ENCODE measurements at places on chromosomes 16 and 17.

DNA sequence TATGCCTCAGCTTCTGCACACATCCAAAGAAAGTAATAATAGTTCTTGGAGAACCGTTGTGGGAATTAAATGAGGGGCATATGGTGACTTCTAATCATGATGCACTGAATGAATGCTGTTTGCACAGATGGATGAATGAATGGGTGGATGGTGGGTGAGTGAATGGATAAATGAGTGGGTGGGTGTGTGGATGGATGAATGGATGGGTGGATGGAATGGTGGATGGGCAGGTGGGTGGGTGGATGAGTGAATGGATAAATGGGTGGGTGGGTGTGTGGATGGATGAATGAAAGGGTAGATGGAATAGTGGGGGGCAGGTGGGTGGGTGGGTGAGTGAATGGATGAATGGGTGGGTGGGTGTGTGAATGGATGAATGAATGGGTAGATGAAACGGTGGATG, 44.9 kb upstream of the FOXF1 start:
- DNase-seq: no peak

DNA sequence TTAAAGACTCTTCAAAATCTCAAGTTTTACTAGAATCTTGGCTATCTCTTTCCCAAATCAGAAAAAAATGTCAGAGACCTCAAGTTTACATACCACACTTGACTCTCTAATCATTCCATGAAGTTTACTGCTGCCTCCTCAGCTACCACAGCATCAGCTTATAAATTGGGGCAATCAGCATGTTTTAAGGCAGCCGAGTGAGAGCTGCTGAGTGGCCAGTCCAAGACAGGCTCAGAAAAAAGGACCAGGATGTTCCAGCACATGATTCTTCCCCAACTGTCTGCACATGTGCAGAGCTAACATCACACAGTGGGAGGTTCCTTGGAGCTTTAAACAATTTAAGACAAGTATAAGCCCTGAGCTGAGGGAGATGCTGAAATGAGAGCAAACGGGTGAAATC, 140.6 kb upstream of the NUDT7 start:
- no peak for DNase-seq

DNA sequence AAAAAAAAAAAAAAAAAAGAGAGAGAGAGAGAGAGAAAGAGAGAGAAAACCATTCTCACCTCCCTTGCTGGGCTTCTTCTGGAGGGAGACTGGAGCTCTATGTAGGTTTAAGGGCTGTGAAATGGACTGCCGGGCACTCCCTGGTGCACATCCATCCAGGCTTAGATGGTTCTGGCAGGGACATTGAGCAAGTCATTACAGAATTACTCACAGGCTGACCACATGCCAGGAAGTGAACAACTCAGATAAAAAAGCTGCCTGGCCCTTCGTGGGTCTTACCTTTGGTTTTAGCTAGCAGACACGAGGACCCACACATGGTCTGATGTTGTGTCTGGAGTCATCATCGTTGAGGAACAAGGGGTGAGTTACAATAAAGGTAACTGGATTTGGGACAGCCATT, 847.4 kb upstream of the EEF2KMT start:
- no peak for DNase-seq

GRCh38 chr17:4492721-4493561, 5.7 kb upstream of the SPNS2 start:
- peak; percentile 68 for DNase-seq

DNA sequence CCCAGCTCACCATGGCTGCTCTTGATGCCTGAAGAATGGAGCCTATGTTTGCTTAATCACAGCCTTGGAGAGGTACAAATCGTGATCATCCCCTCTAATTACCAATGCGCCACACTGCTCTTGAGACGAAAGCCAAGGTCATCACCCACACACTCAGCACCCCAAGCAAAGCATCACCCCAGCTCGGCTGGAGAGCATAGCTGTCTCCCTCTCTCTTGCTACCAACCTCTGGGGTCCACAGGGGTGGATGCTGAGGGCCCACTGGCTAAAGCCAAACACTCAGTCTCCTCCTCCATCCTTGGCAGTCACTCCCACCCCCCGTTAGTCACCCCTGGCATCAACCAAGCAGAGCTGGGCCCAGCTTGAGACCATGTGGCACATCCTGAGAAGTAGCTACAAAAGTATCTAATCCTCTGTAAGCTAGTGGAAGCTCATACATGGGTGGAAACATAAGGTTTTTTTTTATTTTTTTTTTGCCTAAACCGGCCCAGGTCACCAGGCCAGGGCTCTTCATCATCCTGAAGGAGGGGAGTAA, 44.8 kb downstream of the PIMREG start:
- no peak for DNase-seq

DNA sequence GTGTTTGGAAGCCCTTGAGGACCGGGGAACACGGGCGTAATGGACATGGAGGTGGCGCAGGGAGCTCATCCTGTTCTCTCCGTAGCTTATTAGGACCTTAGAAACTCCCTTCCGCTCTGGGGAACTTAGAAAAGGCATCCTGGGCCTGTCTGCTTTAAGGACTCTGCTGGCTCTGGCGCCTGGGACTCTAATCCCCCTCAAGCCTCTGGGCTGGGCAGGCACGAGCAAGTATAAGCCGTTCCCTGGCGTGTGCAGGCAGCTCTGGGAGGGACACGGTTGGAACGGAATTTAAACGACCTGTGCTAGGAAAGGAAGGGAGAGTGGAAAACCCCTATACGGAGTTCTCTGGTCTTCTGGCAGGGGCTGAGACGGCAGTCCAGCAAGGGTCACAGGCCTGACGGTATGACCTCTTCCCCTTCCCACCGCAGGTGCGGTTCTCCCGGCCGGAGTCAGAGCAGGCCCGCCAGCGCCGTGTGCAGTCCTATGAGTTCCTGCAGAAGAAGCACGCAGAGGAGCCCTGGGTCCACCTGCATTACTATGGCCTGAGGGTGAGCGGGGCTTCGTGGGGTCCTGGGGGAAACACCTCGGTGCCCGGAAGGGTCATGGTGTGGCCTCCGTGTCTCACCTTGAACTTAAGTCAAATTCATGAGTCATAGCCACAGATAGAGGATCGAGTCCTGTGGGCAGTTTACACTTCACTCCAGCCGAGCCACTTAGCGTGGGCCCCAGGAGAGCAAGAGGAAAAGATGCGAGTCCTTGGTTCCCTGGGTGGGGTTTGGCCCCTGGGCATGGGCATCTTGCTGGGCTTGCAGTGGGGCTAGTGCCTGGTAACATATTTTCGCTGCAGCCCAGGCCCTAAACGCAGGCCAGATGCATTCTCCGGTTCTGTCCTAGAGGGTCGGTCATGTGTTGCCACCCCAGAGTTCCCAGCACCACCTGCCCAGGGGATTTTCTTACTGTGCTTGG, 17.7 kb downstream of the POLR3E start:
- DNase-seq: no peak

GRCh38 chr17:33981711-33982601, 273.1 kb upstream of the CCL2 start:
- peak; percentile 3 for DNase-seq

DNA sequence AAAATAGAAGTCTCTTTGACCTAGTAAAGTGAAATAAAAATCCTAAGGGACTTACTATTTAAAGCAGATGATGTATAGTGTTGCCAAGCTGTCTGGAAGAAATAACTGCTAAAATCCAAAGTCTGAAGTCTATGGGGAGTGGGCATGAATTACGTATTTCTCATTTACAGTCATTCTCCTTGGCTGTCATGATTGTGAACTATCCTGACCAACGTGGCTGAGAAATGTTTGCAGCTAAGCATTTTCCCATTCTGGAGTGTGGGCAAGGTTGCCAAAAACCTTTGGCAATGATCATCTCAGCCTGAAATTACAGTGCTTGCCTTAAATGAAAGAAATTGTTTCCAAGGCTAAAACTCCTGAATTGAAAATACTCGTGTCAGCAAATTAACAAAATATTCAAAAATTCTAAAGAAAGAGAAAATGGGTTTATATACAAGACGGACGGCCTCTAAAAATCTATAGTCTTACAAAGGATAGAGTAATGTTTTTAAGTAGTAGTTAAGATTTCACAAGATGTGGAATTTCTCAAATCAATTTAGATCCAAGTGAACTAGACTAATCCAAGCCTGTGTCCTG, 77.0 kb downstream of the CACNG1 start:
- DNase-seq: no peak

DNA sequence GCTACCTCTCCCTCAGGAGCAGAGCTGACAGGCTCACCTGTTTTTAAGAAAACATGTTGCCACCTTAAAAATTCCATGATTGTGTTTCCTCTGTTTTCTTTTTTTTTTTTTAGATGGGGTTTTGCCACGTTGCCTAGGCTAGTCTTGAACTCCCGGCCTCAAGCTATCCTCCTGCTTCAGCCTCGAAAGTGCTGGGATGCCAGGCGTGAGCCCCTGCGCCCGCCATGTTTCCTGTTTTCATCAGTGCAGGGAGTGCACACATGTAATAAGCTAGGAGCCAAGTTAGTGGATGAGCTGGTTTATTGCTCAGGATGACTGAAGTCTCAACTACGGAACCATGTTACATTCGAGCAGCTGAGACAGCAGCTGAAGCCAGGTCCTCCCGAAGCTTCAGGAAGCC, 13.6 kb downstream of the MRM3 start:
- no peak for DNase-seq

DNA sequence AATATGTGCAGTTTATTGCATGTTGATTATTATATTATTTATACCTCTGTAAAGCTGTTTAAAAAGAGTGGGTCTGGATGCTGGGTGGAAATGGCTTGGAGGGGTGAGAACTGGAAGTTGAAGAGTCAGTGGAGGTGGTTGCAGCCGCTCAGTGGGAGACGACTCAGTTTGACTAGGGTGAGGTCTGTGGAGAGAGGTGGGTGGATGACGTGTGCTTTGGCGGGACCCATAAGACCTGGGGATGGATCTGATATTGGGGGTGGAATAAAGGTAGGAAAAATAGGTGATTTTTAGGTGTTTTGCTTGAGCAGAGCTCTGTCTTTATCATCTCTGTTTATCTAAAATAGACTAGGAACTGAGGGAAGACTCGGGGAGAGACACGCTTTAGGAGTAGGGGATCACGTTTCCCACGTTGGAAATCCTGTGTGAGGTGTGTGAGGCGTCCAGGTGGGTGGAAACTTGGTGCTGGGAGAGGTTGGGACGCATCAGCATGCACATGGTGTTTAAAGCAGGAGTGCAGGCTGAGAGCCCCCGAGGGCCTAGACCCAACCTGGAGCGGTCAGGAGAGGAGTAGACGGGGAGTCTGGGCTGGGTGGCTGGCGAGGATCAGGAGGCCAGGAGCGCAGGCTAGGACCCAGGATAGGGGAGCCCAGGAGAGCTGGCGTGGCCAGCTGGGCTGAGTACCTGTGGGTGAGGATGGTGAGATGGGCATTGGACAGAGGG, 17.2 kb downstream of the NT5M start:
- no peak for DNase-seq

- no peak for DNase-seq
These were observed 168.8 kb downstream of the C16orf78 start for GRCh38 chr16:49542391-49542891.

GRCh38 chr17:77370586-77370985, 229.8 kb downstream of the SEC14L1 start:
- DNase-seq: no peak

- no peak for DNase-seq
These were observed 8.7 kb upstream of the ARHGAP23 start for GRCh38 chr17:38419508-38419981.

DNA sequence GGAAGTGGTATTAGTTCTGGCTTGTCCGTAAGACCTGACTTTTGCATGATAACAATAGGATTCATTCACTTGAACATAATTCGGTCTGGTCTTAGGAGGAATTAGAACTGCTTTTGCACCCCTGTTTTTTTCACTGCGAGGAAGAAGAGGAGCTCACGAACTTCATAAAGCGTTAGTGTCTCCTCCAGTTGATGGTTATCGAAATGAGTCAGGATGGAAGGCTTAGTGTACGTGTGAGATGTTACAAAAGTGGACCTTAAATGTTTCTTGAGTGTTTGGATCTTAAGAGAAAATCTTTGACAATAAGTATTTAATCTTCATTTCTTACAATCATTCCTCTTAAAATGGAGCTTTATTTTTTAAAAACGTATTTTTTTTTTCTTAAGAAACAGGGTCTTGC, 52.8 kb downstream of the USP10 start:
- DNase-seq: no peak

DNA sequence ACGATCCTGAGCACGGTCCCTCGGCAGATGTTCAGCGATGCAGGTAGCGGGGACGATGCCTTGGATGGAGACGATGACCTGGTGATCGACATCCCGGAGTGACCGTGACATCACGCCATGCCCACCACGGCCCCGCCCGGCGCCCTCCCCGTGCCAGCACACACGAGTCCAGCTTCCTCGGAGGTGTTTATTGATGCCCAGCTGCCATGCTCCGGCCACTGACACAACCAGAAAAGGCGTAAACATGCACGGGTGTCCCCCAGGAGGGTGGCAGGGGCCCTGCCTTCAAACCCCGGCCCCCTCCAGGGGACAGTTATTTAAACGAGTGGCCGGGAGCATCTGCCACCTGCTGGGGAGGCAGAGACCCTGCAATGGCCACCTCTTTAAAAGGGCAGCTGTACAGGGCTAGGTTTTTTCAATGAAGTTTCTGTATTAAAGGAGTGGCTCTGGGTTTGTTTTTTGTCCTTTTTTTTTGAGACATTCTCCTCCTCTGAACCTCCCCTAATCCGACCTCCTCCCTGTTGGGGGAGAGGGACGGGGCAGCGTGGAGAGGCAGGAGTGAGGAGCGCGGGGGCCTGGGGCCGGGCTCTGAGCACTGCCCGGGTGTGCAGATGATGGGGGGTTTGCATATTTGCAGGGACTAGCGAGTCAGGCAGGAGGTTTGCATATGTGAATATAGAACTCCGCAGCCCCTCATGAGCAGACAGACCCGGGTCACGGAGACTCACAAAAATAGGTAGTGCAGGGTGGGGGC, 5.3 kb downstream of the DOC2A start:
- DNase-seq: peak; percentile 35

DNA sequence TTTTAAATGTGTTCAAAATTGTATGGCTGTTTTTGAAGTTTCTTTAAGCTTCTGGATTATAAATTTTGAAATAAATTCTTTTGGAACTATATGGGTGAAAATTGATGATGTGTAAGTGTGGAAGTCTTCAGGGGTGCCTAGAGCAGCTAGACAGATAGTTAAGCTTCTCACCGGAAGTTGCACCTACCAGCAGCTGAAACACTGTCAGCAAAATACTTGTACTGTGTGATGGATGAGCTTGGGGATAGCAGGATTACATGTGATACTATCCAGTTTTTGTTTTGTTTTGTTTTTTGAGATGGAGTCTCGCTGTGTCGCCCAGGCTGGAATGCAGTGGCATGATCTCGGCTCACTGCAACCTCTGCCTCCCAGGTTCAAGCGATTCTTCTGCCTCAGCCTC, 19.7 kb downstream of the RBL2 start:
- DNase-seq: no peak

GRCh38 chr17:65674246-65675045, 113.0 kb upstream of the AXIN2 start:
- DNase-seq: no peak
